ENCODE measurements at places on chromosomes 6 and 20.

- DNase-seq: no peak
These were observed 72.6 kb downstream of the ARID1B start for GRCh38 chr6:156849806-156850205.

- DNase-seq: no peak
These were observed 95.3 kb upstream of the KCNG1 start for GRCh38 chr20:51118216-51118615.

- DNase-seq: no peak
These were observed 275.1 kb downstream of the C6orf118 start for GRCh38 chr6:165034271-165034741.

DNA sequence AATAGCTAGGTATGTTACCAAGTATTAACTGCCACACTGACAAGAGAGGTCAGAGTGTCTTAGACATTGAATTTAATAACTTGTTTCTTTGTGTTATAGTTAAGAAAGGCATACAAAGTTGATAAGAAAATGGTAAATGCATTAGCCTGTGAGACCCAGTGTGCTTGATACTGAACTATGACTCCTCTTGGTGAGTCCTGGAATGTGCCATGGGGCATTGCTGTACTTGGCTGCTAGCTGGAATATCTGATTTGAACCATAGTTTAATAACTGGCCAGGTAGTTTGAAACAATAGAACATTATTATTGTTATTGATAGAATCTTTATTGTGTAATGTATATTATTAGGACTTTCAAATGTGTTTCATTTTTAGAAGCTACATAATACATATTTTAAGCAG, 70.0 kb downstream of the ZFAND3 start:
- no peak for DNase-seq

GRCh38 chr6:149855040-149855654, 9.0 kb downstream of the LRP11 start:
- peak; percentile 88 for DNase-seq

- DNase-seq: no peak
These were observed 27.5 kb downstream of the SUN5 start for GRCh38 chr20:32976746-32977145.

- peak; percentile 71 for DNase-seq
These were observed 120.0 kb downstream of the UTRN start for GRCh38 chr6:144405163-144405562.

GRCh38 chr20:23002276-23002675, 32.8 kb upstream of the SSTR4 start:
- DNase-seq: no peak

GRCh38 chr6:35428421-35429149, 23.6 kb upstream of the FANCE start:
- no peak for DNase-seq

- DNase-seq: no peak
These were observed 497.5 kb downstream of the MAFB start for GRCh38 chr20:40191573-40191972.

- no peak for DNase-seq
These were observed 193.7 kb upstream of the PROKR2 start for GRCh38 chr20:5510446-5510845.

GRCh38 chr6:11033825-11034224, 10.3 kb downstream of the ELOVL2 start:
- DNase-seq: peak; percentile 59

GRCh38 chr6:136592930-136593673, 42.9 kb upstream of the MAP7 start:
- DNase-seq: peak; percentile 65

Data from fibroblast of the aortic adventitia (primary cell).